ENCODE measurements at places on chromosomes 7 and 10.

- DNase-seq = no peak
Observed at GRCh38 chr10:95289003-95289920, 1.5 kb downstream of the PDLIM1 start.

DNA sequence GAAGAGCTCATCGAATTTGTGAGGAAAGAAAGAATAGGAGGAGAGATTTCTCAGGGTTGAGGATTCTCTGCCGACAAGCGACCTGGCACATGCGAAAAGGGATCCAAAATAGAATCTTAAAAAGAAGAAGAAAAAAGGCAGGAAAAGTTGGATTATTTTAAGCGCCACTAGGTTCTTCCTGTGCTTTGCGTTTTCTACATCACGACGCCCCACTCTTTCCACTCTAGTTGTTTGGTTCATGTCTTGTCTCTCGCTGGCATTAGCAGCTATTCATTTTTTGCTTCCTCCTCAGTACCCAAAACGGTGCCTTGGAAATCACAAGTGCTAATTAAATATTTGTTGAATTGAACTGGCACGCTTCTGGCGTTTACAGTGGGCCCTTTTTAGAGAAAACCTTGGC lies 674 bp upstream of the FRA10AC1 start:
- no peak for DNase-seq

DNA sequence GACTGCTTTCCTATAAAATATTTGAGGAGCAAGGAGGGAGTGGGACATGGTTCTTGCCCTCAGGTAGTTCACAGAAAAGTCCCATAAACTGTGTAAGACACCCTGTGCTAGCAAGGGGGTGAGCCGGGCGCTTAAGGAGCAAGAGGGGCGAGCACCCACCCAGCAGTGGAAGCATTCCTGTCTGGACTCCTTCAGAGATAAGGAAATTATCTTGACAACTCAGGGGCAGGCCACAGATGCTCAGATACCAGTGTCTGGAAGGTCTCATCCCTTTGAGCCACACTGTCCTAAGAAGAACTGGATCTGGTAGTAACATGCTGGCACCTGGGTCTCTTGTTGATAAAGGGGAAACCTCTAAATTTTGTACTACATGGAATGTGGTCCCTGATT lies 54.1 kb downstream of the DAGLB start:
- no peak for DNase-seq

- DNase-seq = no peak
Observed at GRCh38 chr7:14144538-14144937, 155.1 kb upstream of the ETV1 start.

- DNase-seq = peak; percentile 88
Observed at GRCh38 chr7:137992550-137993394, 9.1 kb downstream of the CREB3L2 start.

DNA sequence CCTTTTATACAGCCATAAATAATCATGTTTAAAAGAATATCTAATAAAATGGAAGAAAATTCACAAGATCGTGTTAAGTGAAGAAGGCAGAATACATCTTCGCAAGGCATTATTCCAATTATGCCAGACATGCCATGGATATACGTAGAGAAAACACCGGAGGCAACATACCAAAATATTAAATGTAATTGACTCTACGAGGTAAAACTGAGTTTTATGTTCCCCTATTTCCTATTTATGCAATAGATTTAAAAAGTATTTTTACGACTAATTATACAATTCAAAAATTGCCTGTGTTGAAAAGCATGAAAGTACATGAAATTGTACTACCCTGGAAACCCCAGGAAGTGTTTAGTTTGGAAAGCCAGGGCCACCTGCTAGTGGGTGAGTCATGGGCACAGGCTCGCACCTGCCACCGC lies 936 bp upstream of the REPIN1 start:
- no peak for DNase-seq

GRCh38 chr7:18126281-18126680 lies 98.6 kb upstream of the PRPS1L1 start:
- no peak for DNase-seq

DNA sequence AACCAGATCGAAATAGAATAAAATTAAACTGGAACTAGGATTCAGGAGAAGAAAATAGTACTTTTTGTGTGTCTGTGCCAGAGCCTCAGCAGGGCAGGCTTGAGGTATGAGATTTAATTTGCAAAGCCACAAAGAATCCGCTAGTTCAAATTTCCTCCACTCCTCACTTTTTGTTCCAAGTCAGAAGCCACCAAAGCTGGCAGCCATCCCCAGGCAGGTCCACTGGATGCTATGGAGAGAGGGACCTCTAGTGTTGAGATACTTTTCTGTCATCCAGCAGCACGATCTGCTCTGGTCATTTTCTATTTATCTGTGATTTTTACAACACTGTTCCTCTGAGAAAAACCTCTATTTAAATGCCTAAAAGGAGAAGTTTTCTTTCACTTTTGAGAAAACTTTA lies 147.9 kb upstream of the FRMD4A start:
- DNase-seq = peak; percentile 88

DNA sequence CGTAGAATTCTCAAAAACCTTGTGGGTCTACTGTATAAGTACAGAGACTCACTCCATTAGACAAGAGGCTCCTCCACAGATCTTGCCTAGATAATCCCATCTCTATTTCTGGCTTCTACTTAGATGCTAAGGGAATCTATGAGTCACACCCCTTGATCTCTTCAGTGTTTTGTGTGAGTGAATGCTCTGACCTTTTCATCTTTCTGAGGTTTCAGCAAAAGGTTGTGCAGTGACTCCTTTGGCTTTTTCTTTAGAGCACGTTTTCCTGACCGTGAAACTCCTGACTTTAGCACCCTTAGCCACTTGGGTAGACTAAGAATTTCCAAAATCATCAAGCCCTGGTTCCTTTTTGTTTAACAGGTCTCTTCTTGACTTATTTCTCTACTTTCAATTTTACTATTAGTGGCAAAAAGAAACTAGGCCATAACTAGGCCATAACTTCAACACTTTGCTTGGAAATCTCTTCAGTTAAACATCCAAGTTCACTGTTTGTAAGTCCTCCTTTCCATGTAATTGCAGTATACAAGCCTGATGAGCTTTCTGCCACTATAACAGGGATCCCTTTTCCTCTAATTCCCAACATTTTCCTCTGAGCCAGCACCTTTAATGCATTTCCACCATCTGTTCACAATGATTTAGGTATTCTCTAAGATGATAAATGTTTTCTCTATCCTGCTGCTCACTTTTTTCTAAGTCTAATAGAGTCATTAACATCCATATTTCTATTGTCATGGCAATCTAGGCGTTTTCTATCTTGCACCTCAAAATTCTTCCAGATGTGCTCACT lies 19.4 kb downstream of the COPG2 start:
- DNase-seq = no peak

GRCh38 chr10:15485027-15485426 lies 113.9 kb upstream of the FAM171A1 start:
- DNase-seq = no peak
